ENCODE measurements at places on chromosomes 3 and 15.

DNA sequence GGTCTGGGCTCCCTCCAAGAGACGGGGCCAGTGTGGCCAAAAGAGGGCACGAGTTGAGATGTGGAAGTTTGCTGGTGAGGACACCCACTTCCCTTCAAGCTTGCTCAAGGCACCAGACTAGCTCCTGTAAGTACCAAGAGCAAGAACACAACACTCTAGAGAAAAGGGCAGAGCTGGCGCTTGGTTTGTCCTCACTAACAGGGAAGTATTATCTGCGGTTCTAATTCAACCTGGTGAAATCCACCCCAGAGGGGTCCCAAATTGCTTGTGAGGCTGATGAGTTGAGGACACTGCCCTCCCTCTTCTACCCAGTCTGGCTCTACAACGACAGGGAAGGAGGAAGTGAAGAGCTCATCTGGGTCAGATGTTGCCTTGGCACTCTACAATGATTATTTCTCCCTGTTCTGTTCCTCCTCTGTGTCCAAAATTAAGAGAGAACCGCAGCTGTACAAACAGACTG lies 16.9 kb upstream of the FSIP1 start:
- DNase-seq = no peak

DNA sequence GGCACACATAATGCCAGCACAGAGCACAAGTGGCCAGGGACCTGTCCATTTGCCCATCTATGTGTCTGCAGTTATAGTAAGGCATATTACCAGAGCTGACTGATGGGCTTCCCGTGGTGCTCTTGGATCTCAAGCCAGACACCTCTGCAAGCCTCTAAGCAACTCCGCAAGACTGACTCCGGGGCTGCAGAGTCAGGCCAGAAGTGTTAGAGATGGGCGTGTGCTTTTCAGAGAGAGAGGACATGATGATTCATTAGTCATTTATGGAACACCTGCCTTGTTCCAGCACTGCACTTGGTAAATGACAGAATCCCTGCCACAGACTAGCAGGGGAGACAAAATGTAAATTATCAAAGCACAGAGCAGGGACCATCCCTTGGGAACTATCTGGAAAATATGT lies 559.0 kb downstream of the PDCD6IP start:
- peak; percentile 16 for DNase-seq

DNA sequence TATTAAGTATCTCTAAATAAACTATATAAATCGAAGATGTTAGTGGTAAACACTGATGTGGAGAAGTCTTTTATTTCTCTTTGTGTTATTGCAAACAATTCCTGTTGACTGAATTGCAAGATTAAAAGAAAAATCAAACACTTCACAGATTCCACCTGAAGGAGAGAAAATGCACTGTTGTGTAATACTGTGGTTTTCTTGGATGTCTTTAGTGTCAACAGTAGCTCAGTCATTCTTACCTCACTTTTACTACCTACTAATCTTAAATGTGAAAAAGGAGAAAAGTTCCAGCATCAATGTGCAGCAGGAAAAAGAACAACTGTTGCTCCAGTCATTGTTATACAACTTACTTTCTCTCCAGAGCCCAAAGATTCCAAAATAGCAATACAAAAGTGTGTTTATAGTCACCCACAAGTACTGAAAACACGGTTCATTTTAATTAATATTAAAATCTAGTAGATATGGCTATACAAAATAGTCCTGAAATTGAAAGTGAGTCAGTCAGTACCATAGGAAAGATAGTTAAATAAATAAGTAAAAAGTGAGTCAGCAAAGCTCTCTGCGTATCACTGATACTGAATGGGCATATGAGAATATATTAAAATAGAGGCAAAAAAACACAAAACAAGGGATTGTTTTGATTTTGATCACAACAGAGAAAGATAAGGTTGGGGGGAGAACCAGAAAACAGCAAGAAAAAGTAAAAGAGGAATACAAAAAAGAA lies 90.5 kb upstream of the CSPG5 start:
- DNase-seq = peak; percentile 82

DNA sequence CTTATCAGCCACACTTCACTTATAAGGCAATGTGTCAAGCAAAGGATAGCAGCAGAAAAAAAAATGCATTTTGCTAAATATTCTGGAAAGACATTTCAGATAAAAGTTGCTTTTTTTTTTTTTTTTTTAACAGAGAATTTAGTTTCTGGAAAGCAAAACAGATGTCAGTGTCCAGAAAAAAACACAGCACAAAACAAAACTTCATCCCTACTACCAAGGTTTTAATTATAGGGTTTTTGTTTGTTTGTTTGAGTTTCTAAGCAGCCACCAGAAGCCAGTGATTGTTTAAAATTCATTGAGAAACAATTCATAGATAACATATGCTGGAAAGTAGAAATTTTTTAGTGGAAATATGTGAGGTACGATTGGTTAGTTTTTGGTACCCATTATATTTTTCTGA lies 1202.7 kb downstream of the OTOL1 start:
- DNase-seq = no peak

DNA sequence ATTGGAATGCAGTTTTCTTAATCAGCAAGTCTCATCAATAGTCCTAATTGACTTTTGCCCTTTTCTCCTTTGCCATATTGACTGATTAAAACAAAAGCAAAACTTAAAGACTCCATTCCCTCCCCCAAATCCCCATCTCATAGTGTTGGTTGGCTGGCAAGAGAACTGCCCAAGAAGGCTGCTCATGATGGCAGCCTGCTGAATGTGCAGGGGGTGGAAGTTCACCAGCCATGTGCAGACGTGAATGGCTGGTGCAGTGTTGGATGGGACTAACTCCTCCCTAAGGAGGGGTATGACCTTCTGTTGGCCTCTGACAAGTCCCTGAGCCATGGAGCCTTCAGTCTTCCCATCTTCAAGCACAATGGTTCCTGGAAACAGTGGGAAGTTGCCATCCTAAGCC lies 7.0 kb downstream of the SMAD3 start:
- DNase-seq = no peak

DNA sequence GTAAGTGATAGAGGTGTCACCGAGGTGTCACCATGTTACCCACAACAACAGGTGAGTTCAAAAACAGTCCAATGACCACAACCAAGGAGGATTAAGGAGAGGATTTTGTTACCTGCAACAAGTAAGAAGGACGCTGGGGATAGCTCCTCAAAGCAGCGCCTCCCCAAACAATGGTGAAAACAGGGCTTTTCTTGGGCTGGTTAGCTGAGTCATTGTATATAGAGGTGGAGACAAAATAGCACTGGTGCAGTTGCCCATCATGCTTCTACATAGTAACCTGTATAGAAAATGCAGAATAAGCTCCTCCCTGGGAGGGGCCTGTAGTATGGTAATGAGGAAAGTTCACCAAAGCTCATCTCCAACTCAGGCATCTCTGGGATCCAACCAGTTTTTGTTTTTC lies 116.9 kb upstream of the EIF1B start:
- DNase-seq = no peak

DNA sequence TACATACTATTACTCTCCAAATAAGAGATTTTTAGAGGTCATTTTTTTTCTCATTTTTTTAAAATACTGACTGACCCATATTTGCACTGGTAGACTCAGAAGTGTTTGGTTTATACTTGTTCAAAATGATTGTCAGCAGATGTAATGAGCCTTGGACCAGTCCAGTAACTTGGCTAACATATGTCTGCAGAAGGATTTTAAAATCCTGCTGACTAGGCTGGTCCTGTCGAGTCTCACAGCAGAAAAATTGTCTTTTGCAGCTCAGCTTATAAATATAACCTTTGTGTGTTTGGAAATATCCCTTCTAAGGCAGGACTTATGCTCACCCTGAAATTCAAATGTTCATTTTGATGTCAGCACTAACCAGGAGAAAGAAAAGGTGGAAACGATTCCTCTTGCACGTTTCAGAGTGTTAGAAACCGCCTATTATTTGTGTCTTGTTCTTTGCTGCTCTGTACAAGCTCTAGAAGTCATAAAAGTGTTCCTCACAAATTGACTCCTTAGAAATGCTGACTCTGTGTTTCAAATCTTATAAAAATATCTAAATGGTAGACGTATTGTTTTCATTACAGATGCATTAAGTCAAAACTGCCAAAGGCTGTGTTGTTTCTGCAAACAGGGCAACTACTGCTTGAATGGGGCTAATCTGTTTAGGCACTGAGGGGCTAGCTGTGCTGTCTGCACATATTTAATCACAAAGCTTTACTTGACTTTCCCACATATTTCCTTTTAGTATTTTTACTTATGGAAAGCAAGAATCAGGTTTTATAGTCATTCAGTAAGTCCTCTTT lies 95.3 kb downstream of the CHL1 start:
- DNase-seq = no peak

DNA sequence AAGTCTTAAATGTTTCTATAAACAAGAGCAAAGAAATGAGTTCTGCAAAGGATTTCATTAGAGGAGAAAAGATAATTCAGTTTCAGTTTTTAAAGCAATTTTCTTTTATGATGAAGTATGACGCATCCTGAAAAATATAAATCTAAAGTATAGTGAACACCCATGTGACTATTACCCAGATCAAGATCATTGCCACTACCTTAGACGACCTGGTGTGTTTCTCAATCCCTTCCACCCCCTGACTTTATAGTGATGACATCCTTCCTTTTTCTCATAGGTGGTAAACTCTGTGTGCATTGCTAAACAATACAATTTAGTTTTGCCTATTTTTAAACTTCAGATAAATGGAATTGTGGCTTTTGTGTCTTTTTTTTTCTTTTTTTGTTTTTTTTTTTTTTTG lies 8.4 kb downstream of the STT3B start:
- peak; percentile 37 for DNase-seq

- no peak for DNase-seq
Measured at GRCh38 chr3:21273259-21274025, 477.6 kb downstream of the ZNF385D start.

DNA sequence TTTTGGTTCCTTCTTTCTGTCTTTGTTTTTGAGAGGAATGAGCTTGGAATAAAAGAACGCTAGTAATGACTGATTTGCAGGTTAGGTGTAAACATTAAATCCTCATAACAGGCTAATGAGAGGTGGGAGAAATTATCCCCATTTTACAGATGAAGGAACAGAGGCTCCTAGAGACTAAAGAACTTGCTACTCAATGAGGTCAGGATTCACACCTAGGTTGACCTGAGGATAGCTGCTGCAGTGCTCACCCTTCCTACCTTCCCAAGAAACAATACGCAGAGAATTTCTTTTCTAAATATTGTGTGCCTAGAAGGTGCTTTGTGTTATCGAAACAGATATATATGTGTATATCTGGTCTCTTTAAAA lies 106.3 kb downstream of the IGF1R start:
- DNase-seq = no peak

- no peak for DNase-seq
Measured at GRCh38 chr3:53624061-53624857, 129.8 kb downstream of the CACNA1D start.

- DNase-seq = no peak
Measured at GRCh38 chr3:114081037-114081436, 24.5 kb downstream of the QTRT2 start.

DNA sequence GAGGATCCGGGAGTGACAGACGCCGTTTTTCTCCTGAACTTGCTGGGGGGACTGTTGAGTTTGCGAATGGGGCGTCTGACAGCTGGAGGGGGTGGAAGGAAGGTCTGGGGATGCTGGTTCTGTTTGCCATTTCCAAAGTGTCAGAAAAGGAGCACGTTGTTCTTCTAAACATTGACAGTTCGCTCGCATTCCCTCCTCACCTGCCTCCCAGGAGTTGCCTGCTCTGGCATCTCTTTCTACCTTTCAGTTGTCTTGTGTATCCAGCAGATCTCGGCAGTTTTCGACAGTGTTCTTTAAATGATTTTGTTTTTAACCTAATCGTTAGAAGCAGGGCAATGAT lies 829 bp downstream of the SELENOT start:
- peak; percentile 12 for DNase-seq

DNA sequence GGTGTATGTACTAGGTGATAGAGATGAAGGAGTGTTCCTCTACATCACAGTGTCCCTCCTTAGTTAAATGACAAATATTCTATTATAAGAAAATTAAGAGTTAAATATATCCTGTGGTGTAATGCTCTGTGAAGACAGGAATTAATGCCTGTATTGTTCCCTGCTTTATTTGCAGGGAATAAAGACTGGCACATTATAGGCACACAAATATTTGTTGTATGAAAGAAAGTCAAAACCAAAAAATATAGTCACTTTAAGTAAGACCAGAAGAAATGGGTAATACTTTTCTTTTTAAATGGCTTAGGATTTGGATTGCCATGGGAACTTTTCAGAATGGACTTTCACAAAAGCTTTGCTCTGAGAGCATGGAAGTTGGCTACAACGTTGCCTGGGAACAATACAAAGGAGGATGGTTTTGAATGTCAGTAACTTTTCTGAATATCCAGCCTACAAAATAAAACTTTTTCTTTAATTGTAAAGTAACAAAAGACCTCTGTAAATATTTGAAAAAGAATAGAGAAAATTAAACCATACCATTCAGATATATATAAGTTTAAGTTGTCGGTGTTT lies 158.0 kb upstream of the P2RY1 start:
- DNase-seq = no peak

- DNase-seq = no peak
Measured at GRCh38 chr3:55474213-55474632, 12.9 kb downstream of the WNT5A start.

DNA sequence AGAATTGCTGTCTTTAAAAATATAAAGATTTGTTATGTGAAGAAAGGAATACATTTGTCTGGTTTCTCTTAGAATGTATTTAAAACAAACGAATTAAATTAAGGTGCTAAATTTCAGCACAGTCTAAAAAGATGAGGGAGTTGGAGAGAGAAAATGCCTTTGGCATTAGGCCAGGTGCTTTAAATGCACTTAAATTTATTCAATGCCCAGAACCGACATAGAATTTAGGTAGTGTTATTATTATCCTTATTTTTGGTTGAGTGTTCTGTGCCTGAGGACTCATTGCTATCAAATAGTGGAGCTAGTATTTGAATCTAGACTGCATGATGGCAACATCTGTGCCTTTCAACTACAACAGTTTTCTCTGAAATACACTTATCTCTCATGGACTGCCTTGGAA lies 287.5 kb downstream of the RBMS3 start:
- DNase-seq = no peak

GRCh38 chr15:90991587-90992285 lies 2.6 kb downstream of the PRC1 start:
- no peak for DNase-seq

- no peak for DNase-seq
Measured at GRCh38 chr3:194465246-194465645, 21.6 kb downstream of the ATP13A3 start.

DNA sequence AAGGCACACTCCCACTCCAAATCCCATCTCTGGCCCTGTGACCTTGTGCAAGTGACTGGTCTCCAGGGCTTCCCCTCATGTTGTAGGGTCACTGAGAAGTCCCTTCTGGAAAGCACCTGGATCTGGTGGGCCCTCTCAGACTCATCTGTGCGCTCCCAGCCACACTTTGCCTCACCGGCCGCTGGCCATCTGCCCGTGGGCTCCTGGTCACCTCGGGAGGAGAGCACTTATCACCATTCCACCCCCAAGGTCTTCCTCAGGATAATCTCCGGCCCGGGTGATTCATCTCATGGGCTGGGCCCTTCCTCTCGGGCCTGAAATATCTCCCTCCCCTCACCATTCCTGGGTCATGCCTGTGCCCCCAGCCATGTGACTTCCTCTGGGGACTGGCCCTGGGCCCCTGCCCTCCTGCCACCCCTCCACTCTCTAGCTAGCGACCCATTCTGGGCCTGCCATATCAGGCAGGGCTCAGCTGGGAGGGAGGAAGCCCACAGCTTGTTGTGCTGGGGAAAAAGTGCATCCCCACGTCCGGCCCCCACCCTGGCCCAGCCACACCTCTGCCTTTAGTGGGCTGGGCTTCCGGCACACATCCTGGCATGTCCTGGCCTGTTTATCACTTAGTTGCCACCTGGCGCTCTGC lies 10.6 kb upstream of the WNT7A start:
- no peak for DNase-seq

GRCh38 chr3:159229116-159229680 lies 427.3 kb downstream of the MFSD1 start:
- DNase-seq = no peak

GRCh38 chr15:53256457-53256856 lies 466.3 kb upstream of the ONECUT1 start:
- no peak for DNase-seq
